ENCODE measurements at places on chromosomes 3 and 15.

- no peak for DNase-seq
Measured at GRCh38 chr15:48603922-48604321, 41.6 kb downstream of the FBN1 start.

DNA sequence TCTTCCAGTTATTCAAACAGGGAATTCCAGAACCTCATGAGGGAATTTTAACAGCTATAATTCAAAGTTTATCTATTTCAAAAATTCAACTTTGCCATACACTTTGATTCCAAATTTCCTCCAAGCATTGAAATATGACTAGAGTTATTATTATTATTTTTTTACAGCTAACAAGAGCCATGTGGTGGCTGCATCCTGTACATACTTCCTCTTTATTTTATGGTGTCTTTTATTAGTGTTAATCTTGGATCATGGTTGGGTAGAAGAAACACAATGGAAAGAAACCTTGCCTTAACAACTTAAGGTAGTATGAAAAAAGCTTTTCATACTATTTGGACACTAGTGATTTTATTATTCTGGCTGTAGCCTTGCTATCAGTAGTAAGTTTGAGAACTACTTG, 52.7 kb downstream of the TFG start:
- no peak for DNase-seq

- DNase-seq, result no peak
Measured at GRCh38 chr3:53994986-53995603, 103.4 kb upstream of the SELENOK start.

DNA sequence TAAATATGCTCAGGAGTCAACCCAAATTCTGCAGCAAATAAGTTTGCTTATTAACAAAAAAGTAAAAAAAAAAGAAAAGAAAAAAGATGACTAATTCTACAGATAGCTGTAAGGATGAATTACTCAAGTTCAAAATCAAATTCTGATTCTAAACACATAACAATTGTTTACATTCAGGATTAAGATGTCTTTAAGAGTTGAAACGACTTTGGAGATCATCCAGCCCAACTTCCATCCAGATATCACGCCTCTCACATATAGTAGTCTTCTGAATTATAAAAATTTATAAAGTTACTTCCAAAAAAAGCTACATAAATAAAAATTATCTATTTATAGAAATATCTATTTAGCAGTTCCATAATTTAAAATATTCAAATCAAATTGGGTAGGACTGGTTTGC, 39.8 kb downstream of the GYG1 start:
- DNase-seq, result no peak

DNA sequence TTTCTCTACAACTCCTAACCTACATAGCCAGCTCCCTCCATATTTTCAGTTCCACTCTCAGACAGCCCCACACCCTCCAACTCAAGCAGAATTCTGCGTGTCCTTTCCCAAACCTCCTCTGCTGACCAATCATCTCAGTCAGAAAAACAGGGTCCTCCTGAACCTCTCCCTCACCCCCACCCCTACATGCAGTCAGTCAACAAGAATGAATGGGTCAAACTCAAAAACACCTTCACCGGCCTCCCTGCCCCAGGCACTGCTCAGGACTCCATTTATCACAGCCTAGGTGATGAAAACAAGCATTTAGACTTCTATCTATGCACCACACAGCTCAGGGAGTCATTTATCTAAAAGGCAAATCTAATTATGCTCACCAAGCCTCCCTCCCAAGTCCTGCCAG, 32.4 kb downstream of the MYL3 start:
- no peak for DNase-seq

DNA sequence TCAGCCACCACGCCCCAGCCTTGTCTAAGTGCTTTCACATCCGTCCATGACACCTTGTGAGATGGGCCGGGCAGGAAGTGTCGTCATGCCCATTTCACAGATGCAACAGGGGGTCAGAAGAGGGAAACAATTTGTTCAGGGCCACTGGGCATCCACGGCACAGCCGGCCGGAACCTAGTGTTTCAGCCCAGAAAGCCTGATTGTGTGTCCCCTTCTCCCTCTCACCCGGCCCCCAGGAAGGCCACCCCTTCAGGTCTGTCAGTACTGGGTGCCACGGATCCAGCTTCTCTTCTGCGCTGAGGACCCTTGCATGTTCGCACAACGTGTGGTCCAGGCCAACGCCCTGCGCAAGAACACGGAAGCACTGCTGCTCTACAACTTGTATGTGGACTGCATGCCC, 15.8 kb downstream of the DNAH1 start:
- DNase-seq, result no peak

- DNase-seq, result no peak
Measured at GRCh38 chr15:66941108-66941711, 124.2 kb upstream of the SMAD3 start.

DNA sequence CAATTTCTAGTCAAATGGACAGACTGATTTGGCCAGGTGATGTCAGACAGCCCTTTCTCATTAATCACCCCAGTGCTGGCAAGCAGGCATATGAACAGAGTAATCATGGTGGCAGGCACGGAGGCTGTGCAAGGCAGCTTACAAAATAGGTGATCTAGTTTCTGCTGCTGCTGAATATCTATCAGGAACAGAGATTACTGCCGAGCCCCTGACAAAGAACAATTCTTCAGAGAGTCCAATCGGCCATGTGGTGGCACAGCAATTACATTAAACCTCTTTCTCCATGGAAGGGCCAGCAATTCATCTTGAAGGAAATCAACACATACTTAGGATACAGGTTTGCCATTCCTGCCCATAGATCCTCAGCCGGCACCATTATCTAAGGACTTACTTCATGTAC, 32.3 kb upstream of the THBS1 start:
- DNase-seq, result no peak

DNA sequence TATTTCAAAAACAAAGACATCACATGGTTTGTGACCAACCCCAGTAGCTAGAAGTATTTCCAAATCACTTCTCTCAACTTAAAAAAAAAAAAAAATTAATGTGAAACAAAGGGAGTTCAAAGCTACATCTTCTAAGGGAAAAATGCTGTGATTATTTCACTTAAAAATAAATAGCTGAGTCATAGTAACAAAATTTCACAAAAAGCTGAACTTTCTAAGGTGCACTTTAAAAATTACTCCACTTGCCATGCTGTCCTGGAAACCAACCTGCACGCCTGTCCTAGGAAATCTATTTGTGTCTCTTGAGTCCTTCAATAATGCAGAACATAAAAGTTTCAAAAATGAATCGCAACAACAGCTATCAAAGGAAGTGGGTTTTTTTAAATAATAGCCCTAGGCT, 1.8 kb downstream of the ACAP2 start:
- no peak for DNase-seq

GRCh38 chr3:186933816-186934215, 3.5 kb downstream of the ST6GAL1 start:
- DNase-seq, result no peak

DNA sequence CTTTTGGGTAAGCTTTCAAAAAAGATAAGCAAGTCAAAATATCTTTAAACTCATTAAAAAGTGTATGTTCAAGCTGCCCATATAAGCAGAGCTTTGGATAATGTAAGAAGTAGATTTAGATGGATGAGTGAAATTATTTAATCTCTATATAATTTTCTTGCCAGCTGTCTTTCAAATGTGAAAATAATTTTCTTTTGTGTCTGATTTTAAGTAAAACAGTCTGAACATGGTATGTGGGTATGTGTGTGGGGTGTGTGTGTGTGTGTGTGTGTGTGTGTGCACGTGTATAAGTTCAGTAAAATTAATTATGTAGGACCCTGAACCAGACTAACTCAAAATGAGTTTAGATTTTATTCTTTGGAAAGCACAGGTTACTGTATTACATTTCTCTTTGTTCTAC, 155.2 kb upstream of the CGNL1 start:
- no peak for DNase-seq

GRCh38 chr3:194139814-194140391, 4.0 kb downstream of the HES1 start:
- no peak for DNase-seq

GRCh38 chr15:62649793-62650420, 392.6 kb upstream of the TPM1 start:
- no peak for DNase-seq

DNA sequence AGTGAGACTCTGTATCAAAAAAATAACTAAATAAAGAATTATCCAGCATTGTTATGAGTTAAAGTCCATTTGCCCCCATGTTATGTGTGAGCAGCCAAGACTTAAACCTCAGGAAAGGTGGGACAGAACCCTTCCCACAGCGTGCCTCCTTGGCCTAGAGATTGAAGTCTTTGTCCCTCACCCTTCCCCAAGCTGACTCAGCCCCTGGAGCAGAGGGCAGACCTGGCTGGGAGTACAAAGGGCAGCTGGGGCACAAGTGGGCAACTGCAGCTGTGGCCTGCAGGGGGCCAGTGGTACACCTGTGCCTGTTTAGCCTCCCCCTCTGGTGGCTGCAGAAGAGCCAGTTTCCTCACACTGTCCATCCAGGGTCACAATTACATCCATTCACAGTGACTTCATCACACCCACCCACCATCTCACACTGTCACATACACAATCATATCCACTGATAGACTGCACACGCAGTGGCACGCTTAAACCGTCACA, 940 bp upstream of the ACY1 start:
- no peak for DNase-seq

GRCh38 chr3:62665627-62666437, 209.4 kb downstream of the CADPS start:
- DNase-seq, result no peak

DNA sequence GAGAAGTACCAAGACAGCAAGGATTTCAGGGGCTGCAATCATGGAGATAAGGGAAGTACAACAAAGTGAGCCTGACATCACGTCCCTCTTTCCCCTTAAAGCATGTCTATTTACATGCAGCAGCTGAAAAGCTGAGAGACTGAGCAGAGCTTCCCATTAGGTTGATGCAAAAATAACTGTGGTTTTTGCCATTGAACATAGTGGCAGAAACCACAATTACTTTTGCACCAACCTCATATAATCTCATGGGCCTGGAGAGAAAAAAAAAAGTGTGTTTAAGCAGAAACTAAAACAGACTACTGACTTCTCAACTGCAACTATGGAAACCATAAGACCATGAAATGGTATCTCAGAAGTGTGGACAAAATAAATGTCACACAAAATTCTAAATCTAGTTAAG, 48.3 kb downstream of the CCDC12 start:
- DNase-seq, result no peak

GRCh38 chr15:92018535-92019239, 165.2 kb downstream of the SLCO3A1 start:
- no peak for DNase-seq

GRCh38 chr15:58962662-58963565, 24.5 kb upstream of the RNF111 start:
- DNase-seq, result no peak

GRCh38 chr3:28191363-28191762, 50.1 kb upstream of the CMC1 start:
- no peak for DNase-seq

DNA sequence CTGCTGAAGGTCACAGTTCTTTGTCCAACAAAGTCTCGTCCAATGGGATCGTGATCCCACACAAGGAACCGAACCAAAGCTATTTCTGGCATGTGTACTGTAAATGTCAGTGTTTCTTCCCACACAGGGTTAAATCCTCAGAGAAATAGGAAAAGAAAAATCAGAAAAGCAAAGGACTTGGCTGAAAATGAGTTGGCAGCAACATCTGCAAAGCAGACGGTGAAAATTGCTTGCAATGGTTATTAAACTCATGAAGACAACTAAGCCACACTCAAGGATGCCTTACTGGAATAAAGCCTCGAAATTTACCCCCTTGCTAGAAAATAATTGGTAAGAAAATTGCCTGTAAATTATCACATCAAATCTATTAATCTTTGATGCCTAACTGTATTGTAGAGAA, 195.2 kb upstream of the STRIT1 start:
- DNase-seq, result no peak

- DNase-seq, result no peak
Measured at GRCh38 chr15:82314769-82315518, 34.3 kb downstream of the GOLGA6L10 start.

DNA sequence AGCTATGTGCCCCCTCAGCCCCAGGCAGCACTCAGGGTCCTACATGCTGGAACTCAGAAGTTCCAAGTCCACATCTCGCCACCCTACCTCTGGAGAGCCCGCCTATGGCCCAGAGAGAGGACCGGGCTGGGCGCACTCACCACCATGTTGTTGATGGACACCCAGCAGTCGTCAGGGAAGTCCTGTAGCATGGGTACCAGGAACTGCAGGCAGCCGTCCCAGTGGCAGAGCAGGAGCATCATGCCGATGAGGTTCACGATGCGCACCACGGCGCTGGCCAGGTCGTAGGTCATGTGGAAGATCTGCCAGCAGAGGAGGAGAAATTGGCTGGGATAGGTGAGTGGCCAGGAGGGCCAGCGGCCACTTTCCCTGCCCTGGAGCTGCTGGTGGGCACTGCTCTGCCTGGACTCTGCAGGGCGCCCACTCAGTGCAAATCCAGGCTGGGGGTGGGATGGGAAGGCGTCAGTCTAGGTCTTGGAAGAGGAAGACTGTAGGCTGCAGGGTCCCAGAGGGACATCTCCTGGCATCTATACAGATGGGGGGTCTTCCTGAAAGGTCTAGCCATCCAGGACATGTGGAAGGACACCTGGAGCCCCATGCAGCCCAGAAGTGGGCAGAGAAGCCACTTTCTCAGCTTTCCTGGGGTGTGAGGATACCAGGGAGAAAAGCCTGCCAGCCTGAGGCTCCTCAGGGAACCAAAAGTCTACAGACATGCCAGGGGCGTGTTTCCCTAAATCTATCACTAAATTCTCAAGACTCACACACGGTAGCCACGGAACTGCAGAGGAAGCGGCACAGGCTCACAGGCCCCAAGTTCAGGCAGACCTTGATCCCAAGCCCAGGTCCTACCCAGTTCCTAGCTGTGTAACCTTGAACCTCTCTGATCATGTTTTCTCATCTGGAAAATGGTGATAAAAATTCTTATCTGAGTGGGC, 36.5 kb downstream of the HCN4 start:
- DNase-seq, result no peak

GRCh38 chr3:106420628-106421027, 551.8 kb upstream of the CBLB start:
- no peak for DNase-seq

- DNase-seq, result no peak
Measured at GRCh38 chr15:69696946-69697345, 244.3 kb downstream of the RPLP1 start.

DNA sequence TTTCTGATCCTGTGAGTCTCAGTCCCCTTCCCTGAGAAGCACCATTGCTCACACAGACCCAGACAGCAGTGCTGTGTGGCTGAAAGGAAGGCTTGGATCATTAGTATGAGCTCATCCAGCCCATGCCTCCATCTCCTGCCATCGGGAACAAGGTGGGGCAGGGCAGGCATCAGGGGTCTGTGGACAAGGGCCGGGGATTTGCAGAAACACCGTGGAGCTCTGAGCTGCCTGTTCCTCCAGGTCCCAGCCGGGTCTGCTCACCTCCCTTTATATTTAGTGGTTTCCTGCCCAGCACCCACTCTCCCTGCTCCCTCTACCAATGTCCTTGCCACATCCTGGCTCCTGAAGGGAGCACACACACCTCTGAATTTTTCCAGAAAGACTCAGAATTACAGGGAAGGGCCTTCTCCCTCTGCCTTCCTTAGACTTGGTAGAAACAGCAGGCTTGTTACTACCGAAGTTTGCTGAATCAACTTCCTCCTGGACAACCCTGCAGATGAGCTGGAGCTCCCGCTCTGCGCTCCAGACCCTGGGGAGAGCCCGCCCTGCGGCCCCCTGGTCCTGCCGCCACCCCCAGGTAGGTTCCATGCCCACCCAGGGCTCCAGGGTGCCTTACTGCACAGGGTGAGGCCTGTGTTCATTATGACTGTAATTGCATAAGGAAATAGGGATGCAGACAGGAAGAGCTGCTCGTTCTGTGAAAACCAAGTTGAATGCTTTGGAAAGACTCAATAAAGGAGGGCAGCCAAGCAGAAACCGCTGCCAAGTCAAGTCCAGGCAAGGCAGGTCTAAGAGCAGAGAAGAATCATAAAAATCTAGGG, 128.1 kb downstream of the NSMCE3 start:
- DNase-seq, result no peak
